ENCODE measurements at places on chromosomes 11 and 22. TPM values are rescaled to one million over a fixed set of nuclear protein-coding genes. Genes with fewer than 3 reads are reported as not detected.
A peak's percentile ranks its signal among the peaks of the same experiment; 100 is the strongest.

- DNase-seq, result no peak
Observed at GRCh38 chr11:111729071-111729830, 36.9 kb downstream of the PPP2R1B start.

GRCh38 chr11:82909015-82909640 is 7.6 kb downstream of the DDIAS start:
- DNase-seq, result no peak

- no peak for DNase-seq
Observed at GRCh38 chr11:23181022-23181807, 320.9 kb upstream of the CCDC179 start.

- no peak for DNase-seq
Observed at GRCh38 chr11:118012083-118012669, 26.0 kb downstream of the IL10RA start.

DNA sequence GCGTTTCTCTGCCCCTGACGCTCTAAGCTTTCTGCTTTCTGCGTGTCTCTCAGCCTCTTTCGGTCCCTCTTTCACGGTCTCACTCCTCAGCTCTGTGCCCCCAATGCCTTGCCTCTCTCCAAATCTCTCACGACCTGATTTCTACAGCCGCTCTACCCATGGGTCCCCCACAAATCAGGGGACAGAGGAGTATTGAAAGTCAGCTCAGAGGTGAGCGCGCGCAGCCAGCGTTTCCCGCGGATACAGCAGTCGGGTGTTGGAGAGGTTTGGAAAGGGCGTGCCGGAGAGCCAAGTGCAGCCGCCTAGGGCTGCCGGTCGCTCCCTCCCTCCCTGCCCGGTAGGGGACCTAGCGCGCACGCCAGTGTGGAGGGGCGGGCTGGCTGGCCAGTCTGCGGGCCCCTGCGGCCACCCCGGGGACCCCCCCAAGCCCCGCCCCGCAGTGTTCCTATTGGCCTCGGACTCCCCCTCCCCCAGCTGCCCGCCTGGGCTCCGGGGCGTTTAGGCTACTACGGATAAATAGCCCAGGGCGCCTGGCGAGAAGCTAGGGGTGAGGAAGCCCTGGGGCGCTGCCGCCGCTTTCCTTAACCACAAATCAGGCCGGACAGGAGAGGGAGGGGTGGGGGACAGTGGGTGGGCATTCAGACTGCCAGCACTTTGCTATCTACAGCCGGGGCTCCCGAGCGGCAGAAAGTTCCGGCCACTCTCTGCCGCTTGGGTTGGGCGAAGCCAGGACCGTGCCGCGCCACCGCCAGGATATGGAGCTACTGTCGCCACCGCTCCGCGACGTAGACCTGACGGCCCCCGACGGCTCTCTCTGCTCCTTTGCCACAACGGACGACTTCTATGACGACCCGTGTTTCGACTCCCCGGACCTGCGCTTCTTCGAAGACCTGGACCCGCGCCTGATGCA is at the start of gene MYOD1:
Gene MYOD1 (plus strand): TSS at position 544 of the 910 bp plus-strand sequence. CDS start 212 bp downstream, at position 756.
- DNase-seq, result no peak

DNA sequence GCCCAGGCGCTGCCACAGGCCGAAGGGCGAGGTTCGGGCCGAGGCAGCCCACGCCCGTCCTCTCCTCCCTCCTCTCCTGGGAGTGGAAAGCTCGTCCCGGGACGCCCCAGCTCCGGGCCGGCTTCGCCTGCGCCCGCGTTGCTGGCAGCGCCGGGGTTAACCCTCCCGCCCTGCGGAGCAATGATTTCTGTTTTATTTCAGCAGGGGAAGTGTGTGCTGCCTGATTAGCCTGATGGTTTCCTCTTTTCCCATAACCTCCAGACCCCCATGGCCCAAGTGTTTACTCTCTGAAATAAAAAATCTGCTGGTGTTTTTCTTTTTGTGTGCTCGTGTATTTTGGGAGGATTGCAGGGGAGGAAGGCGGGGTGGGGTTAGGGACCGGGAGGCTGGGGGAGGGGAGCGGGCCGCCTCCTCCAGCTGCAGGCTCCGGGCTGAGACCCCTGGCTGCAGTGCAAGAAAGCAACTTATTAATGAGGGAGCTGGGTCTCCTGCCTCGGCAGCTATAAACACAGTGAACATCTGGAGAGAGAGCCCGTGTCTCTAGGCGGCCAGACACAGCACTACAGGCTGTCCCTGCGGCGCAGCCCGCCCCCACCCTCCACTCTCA is 38.6 kb downstream of the ETS1 start:
- DNase-seq, result peak; percentile 82

- DNase-seq, result no peak
Observed at GRCh38 chr11:71530602-71531001, 3.5 kb downstream of the KRTAP5-7 start.

GRCh38 chr11:83259559-83259958 is 26.6 kb downstream of the CCDC90B start:
- no peak for DNase-seq

GRCh38 chr11:62611705-62612365 is 740 bp downstream of the EML3 start:
- peak; percentile 62 for DNase-seq

DNA sequence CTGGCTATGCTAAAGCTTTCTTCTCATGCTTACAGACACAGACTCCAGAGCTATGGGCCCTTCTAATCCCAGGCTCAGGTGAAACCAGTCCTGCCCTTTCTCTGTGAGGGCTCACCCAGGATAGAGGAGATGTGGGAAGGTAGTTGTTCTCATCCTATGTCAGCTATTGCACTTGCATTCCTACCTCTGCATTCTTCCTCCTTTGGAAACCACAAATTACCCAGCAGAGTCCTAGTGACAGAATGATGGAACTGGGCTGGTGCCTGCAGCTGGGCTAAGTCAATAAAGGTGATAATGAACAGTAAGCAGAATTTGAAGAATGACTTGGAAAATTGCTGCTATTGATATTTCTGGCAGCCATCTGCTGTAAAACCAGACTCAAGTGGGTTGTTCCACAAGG is 560.0 kb downstream of the TMEM135 start:
- DNase-seq, result no peak

GRCh38 chr11:93389737-93390136 is 59.2 kb downstream of the DEUP1 start:
- DNase-seq, result no peak

DNA sequence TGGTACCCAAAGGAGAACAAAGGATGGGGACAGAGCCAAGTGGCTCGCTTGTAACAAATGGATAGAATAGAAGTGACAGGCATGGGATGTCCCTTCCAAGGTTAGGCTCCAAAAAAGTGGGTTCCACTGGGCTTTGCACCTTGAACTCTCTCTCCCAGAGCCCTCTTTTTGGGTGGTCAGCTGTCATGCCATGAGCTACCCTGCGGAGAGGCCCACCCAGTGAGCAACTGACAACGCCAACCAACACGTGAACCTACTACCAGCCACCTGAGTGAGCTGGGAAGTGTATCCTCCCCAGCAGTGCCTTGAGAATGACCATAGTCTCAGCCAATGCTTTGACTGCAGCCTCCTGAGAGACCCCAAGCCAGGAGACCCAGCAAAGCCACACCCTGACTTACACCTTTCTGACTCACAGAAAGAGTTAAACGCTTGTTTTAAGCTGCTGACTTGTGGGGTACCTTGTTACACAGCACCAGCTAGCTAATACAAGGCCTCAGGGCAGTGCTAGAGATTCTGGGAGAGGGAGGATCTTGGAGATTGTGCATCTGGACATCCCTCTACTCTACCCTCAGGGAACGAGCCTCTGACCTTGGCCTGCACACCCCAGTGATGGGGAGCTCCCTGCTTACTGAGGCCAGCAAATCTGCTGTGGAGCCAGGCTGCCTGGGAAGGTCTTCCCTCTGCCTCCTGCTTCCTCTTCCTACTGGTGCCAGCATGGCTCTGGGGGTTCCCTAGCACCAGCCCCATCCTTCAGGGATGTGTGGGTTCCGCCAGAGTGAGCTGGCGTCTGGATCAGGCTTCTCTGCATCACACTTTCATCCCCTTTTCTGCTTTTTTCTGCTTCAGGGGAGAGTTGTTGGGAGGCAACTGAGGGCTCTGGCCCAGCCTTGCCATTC is 29.1 kb upstream of the RFPL3 start:
- DNase-seq, result no peak

GRCh38 chr11:123100379-123101085 is 38.6 kb upstream of the HSPA8 start:
- no peak for DNase-seq

- DNase-seq, result no peak
Observed at GRCh38 chr22:35766654-35767580, 49.2 kb downstream of the APOL5 start.

- no peak for DNase-seq
Observed at GRCh38 chr11:125101596-125101995, 9.8 kb downstream of the TMEM218 start.

DNA sequence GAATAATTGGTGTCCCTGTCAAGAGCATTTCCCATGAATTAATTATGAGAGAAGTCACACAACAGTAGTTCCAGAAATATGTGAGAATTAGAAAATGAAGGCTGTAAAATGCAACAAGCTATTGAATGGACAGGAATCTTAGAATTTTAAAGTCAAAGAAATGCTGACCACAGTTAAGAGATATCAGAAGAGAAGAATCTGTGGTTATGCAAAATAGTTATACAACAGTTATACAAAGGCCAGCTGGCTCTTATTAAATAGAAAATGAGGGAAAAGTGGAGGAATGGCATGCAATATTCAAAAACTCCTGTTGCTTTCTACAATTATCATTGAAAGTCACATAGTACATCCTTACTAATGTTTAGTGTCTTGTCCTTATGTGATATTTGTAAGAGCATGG is 27.4 kb downstream of the CASP12 start:
- no peak for DNase-seq

- no peak for DNase-seq
Observed at GRCh38 chr11:70105755-70106571, 27.8 kb downstream of the ANO1 start.

DNA sequence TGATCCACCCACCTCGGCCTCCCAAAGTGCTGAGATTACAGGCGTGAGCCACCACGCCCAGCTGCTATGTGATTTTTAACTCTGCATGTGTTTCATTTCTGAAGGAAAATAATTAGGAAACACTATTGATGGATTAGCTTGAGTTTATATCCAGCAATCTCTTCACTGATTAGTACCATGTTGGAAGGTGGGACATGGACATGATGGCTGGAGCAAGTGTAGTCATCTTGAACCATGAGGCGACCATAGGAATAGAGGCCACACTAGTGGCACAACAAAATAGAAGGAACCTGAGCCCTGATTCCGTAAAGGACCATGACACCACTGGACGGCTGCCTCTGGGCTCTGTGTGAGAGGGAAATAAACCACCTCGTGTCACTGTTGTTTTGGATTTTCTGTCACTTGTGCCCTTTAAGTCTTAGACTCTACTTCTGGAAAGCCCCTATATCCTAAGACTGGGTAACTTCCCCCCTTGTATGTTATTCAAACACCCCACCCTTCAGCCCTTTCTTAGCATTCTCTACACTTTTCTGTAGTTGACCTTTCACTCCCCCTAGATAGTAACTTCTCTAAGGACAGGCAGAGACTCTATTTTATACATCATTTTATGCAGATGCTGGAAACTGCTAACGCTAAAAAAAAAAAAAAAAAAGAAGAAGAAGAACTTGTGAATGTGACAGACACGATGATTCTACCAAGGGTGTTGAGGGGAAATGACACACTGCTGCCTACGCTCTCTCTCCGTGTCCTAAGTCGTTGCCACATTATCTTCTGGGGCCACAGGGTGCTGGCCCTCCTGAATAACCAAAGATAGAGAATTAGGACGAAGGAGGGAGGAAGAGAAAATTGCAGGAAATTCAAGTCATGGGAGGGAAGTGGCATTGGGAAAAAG is 2.7 kb upstream of the VPS37C start:
- no peak for DNase-seq

DNA sequence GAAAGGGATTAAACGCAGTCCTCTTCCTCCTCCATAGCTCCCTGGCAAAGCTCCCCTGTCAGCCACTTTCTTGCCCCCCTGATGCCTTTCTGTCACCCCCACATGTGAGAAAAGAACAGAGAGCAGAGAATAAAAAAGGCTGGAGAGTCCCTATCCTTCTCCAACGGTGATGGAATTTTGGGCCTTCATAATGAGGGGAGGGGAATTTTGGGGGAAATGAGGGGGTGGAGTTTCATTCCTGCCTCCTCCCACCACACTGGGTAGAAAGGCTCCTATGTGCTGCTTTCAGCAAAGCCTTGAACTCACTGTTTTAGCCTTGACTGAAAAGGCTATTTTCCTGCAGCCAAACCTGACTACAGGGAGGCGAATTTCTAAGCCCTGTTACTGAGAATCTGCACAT is 59.3 kb downstream of the C11orf58 start:
- DNase-seq, result no peak

DNA sequence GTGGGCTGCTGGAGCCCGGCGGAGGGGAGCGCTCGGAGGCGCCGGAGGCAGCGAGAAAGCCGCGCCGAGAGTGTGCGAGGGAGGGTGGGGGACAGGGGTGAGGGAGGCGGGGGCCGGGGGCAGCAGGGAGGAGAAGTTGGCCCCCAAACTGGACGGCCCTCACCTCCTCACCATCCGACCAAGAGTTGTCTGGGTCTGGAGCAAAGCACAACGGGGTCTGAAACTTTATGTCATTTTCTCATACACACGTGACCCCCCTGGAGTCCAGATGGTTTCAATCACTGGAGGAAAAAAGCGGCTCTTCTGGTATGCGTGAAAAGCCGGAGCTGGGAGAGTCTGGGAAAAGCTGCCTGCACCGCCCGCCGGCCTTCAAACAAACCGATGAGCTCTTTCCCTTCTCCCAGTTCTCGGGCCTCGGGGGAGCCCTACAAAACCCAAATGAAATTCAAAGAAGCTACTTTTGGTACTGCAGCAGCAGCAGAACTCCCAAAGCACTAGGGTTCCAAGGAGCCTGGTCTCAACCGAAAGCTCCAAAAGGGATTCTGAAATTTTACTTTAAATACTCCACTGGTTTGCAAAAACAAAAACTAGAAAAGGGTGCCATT is 39.7 kb upstream of the AKIP1 start:
- DNase-seq, result peak; percentile 81

GRCh38 chr11:108703916-108704315 is 39.0 kb downstream of the DDX10 start:
- no peak for DNase-seq

DNA sequence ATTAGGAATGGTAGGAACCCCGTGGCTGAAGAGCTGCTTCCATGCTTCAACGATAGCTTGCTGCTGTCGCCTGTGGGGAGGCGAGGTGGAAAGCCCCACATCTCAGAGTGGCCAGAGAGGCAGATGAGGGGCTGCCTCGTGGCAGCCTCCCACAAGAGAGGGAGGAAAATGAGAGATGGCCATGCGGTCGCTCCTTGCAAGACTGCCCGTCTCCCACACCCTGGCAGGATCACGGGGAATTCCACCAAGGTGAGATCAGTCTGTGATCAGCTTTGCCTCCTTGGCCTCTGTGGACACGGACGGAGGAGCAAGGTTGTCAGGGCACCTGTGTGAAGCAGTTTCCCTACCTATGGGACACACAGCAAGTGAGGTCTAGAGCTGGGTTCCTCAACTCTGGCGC is 3.0 kb downstream of the CRYBA4 start:
- no peak for DNase-seq

The MS4A15 gene
- total RNA-seq, result not detected

The CCDC87 gene
- 0.49 TPM for total RNA-seq

The PIWIL4 gene
- total RNA-seq, result 0.68 TPM

The PRAME gene
- not detected for total RNA-seq

The SORL1 gene
- total RNA-seq, result 4.8 TPM

The EFCAB6 gene
- 1.5 TPM for total RNA-seq
